Activated CD4-positive, alpha-beta T cell treated with anti-CD3 and anti-CD28 coated beads, Interleukin-2, amount 10 ng/mL, durations not matched to agents 7 days and 5 days (primary cell): ENCODE measurements at places on chromosomes 5 and 9. TPM values are rescaled to one million over a fixed set of nuclear protein-coding genes. Genes with fewer than 3 reads are reported as not detected.

DNA sequence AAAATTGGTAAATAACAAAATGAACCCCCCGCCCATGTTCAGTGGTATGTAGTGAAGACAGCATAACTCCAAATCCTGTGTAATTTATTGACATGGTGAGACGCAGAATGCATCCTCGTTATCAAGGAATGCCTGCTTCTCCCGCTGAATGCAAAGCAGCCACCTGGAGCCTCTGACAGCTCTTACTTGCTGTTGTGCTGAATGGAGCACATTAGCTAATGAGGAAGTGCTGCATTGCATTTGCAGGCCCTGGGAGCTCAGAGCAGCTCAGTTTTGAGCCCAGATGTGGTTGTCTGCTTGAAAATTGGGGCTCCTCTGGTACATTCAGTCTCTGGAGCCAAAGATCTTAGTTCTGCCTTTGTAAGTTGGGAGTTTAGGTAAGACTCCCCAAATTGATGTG lies 28.9 kb downstream of the PLAC8L1 start:
- no peak for DNase-seq

DNA sequence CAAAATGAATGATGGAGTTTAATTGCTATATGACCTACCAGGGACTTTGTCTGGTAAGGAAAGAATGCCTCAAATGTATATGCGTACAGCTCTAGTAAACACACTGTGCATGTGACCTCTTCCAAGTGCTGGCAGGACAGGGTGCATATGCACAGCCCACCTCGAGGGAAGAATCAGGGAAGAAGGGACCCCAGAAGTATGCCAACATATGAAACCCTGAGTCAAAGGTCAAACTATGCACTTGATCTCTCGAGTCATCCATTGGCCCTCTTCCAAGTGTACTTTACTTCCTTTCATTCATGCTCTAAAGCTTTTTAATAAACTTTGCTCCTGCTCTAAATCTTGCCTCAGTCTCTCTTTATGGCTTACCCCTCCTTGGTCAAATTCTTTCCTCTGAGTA lies 804.6 kb upstream of the COX7C start:
- no peak for DNase-seq

GRCh38 chr9:93823245-93824072 lies 131.7 kb downstream of the BARX1 start:
- DNase-seq: no peak

DNA sequence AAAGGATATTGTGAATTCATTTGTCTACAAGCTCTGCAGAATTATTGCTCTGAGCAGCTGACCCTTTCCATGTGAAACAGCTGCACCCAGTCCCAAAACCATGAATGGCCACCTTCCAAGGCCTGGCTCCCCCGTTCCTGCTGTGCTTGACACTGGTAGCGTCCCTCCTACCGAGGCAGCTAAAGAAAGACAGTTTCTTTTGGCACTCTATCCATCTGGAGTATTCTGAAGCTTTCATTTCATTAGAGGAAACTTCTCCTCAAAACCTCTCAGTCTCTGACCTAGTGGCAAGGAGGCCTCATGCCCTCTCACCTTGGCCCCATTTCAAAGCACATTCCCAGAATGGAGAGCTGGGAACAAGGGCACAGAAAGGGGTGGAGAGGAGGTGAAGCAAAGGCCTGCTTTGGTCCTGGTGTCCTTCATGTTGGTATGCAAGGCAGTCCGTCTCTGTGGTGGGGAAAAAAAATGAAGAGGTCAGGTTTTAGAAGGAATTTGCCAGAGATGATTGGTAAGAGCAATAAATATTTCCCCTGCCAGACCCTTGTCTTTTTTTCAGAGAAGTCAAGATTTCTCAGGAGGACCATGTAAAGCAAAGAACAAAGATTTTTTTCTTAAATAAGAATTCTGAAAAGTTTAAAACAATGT lies 232.0 kb downstream of the RFK start:
- DNase-seq: no peak

DNA sequence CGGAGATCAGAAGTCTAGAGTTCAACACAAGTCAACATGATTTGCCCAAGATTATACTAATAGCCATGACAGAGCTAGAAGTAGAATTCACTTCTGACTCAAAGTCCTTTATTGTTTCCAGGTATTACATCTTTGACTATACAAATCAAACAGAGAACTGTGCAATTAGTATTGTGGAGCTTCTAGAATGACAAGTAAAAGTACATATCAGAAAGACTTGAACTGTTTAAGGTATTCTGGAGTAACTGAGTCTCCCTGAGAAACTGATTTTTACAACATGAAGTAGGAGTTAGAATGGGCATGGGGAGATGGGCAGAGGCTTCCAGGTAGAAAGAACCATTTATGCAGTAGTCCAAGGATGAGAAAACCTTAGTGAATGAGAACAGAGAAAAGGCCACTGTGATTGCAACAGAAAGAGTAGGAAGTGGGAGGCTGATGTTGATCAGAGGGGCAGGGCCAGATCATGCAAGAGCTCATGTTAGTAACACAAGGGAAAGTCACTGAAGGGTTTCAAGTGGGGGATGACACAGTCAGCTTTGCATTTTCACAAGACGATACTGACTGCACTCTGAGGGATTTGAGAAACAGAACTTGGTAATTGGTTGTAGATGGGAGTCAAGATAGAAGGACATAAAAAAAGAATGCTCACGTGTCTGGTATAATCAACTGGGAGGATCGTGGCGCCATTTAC lies 280.7 kb downstream of the RFX3 start:
- no peak for DNase-seq

DNA sequence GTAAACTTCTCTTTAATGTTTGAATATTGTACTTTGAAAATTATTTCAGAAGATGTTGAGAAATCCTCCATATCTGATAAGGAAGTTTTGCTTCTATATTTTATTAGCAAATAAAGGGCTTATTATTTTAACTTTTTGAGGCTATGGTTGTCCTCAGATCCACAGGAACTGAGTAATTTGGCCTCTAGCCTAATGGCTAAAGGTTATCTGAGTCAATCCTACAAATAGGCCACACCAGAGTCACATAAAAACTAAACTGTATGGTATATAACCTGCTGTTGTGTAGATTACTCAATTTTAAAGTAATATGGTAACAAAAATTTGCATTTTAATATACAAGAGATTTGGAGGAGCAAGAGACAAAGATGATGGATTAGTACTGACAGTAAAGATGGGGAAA lies 549.2 kb upstream of the GRAMD2B start:
- DNase-seq: no peak

GRCh38 chr9:125540497-125540896 lies 166.5 kb downstream of the MAPKAP1 start:
- no peak for DNase-seq

DNA sequence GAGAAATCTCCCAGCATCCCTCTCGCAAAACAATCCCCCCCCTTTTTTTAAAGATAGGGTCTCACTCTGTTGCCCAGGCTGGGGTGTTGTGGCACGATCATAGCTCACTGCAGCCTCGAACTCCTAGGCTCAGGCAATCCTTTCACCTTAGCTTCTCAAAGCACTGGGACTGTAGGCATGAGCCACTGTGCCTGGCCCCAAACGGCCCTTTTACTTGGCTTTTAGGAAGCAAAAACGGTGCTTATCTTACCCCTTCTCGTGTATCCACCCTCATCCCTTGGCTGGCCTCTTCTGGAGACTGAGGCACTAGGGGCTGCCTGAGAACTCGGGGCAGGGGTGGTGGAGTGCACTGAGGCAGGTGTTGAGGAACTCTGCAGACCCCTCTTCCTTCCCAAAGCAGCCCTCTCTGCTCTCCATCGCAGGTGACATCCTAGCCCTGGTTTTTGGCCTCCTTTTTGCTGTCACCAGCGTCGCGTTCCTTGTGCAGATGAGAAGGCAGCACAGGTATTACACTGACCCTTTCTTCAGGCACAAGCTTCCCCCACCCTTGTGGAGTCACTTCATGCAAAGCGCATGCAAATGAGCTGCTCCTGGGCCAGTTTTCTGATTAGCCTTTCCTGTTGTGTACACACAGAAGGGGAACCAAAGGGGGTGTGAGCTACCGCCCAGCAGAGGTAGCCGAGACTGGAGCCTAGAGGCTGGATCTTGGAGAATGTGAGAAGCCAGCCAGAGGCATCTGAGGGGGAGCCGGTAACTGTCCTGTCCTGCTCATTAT lies 6.8 kb downstream of the CA9 start:
- DNase-seq: no peak

- no peak for DNase-seq
Measured at GRCh38 chr9:21454149-21454548, 13.9 kb downstream of the IFNA1 start.

GRCh38 chr5:81517462-81517861 lies 123.5 kb upstream of the ACOT12 start:
- DNase-seq: no peak

- no peak for DNase-seq
Measured at GRCh38 chr5:156121234-156121633, 205.7 kb upstream of the SGCD start.

DNA sequence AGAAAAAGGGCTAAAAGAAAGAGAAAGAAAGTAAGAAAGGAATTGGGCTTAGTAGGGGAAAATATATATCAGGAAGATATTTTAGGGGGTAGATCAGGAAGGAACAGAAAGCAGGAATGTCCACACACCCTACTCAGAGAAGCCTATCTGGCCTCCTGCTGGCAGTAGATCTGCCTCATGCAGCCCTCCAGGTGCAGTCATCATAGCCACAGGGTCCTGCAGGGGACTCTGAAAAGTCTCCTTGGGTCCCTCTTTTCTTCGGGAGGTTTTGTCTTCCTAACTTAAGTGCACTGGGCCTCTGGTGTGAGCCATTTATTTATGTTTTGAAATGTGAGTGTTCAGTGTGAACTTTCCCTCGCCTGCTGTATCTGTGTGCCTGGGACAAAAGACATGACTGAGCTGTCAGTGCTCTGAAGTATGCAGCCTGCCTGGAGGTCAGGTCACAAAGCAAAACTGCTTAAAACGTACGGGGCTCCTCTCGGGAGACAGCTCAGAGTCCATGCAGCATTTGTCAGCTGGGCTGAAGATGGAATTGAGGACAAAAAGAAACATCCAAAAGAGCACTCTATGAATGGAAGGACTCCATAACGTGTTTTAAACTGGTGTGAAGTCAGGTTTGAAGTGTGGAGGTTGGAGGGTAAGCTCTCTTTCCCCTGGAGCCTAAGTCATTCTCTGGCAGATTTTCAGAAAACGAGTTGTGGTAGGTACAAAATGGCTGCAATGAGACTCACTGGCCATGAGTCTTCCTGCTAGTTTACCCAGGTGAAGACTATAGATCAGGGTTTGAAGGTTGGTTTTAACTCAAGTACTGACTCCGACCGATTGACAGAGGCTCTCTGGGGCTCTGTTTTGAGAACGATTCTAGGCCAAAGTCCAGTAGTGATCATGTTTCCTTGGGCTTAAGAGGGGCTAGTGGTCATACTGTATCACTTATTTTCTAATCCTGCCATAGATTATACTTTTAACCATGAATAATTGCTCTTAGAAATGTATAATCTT lies 151.8 kb upstream of the GDNF start:
- DNase-seq: no peak

GRCh38 chr5:166031926-166032325 lies 2259.5 kb upstream of the WWC1 start:
- no peak for DNase-seq

- DNase-seq: no peak
Measured at GRCh38 chr5:85990998-85991397, 626.7 kb upstream of the COX7C start.

DNA sequence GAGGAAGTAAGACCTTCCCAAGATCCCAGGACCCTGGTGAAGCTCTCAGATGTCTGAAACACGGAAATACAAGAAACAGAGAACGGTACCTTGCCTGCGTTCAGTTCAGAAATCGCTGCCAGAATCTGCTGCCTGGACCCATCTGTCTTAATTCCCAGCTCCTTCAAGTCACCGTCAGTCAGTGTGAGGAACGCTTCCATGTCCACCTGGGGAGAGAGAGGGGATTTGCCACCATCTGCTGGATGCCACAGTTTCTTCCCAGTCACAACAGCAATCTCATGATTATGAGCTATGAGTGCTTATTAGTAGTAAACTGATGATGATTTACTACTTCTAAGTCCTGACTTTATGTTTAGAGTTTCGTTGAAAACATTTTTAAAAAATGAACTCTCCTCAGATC lies 36.7 kb upstream of the GABBR2 start:
- no peak for DNase-seq

DNA sequence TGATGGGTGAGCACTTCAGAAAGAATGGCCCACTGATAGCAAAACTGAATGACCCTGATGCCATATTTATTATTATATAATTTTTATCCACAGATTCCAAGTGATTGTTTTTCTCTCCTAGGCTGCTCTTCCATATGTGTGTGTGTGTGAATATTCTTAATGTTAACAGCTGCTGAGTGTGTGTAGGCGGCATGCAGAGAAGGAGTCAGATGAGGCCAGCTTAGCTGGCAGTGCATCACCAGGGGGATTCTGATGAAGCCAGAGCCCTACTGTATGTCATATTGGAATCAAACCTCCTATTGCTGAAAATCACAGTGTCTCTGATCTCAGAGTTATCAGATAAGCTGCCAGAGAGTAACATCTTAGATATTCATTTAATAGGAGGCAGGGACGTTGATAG lies 177.1 kb downstream of the DMAC1 start:
- DNase-seq: no peak

GRCh38 chr5:5140479-5141338 lies 579 bp downstream of the ADAMTS16 start:
- DNase-seq: no peak

DNA sequence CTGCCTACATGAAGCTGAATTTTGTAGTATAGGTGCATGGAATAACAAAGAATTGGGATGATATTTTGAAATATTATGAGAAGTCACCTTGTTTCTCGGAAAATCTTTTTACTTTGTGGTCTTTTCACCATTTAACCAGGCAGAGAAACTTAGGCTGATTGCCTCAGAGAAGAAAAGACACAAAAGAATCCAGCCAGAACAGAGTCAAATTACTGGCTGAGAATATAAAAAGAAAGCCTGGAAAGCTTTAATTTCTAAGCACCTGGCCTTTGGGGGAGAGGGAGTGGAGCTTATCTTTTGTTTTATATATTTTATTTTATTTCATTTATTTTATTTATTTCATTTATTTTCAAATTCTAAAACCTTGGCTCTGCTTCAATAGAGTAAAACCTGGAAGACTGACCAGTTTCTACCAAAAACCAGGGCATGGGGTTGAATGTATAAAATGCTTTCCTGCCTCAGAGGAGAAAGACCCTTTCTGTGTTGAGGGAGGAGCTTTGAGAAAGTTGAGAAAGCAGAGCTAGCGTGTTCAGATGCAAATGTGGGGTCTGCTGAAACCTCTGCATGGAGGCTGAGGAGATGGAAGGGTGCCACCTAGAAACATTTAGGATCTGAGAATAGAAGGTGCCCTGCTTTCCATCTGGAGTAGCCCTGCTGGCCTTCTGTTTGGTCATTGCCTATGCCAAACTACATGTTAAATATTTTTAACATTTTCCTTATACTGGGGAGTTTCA lies 81.6 kb downstream of the NREP start:
- DNase-seq: no peak

- no peak for DNase-seq
Measured at GRCh38 chr9:129416821-129417539, 203.9 kb downstream of the C9orf50 start.

The SLC6A3 gene
- total RNA-seq: 0.08 TPM

The OLFML2A gene
- total RNA-seq: not detected

The CCDC180 gene
- total RNA-seq: 4.6 TPM

The SVEP1 gene
- not detected for total RNA-seq

The SH3TC2 gene
- not detected for total RNA-seq

The SMIM23 gene
- total RNA-seq: not detected

The INSYN2B gene
- not detected for total RNA-seq

The C9orf72 gene
- total RNA-seq: 12.9 TPM
